ENCODE measurements at places on chromosomes 6 and 20.
A peak's percentile ranks its signal among the peaks of the same experiment; 100 is the strongest.

GRCh38 chr20:7848351-7848750 is 91.9 kb downstream of the HAO1 start:
- DNase-seq: no peak

GRCh38 chr6:127630800-127631199 is 53.8 kb downstream of the C6orf58 start:
- DNase-seq: no peak

- peak; percentile 54 for DNase-seq
Measured at GRCh38 chr20:50121858-50122271, 8.9 kb upstream of the UBE2V1 start.

DNA sequence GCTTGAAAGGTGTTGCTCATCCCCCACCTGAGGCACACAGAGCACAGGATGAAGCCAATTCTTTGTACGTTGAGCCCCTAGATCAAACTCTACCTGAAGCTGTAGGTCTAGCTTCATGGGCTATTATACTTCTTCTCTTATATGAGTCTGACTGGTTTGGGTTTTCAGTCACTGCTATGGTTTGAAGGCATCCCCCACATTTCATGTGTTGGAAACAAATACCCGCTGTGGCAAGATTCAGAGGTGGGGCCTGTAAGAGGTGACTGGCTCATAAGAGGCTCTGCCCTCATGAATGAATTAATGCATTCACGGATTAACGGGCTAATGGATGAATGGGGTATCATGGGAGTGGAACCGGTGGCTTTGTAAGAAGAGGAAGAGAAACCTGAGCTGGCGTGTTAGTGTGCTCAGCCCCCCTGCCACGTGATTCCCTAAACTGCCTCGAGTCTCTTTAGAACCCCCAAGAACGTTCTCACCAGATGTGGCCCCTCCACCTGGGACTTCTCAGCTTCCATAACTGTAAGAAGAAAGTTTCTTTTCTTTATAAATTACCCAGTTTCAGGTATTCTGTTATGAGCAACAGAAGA is 39.2 kb downstream of the PREX1 start:
- DNase-seq: no peak

DNA sequence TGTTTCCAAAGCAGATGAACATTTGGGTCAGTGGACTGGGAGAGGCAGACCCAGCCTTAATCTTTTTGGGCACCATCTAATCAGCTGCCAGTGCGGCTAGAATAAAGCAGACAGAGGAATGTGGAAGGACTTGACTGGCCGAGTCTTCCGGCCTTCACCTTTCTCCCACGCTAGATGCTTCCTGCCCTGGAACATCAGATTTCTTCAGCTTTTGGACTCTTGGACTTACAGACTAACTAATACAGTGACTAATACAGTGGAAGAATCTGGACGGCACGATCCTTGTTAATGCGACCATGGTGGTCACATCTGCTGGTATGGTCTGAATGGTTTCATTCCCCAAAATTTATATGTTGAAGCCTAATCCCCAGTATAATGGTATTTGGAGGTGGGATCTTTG is 122.6 kb upstream of the NXT1 start:
- DNase-seq: no peak

DNA sequence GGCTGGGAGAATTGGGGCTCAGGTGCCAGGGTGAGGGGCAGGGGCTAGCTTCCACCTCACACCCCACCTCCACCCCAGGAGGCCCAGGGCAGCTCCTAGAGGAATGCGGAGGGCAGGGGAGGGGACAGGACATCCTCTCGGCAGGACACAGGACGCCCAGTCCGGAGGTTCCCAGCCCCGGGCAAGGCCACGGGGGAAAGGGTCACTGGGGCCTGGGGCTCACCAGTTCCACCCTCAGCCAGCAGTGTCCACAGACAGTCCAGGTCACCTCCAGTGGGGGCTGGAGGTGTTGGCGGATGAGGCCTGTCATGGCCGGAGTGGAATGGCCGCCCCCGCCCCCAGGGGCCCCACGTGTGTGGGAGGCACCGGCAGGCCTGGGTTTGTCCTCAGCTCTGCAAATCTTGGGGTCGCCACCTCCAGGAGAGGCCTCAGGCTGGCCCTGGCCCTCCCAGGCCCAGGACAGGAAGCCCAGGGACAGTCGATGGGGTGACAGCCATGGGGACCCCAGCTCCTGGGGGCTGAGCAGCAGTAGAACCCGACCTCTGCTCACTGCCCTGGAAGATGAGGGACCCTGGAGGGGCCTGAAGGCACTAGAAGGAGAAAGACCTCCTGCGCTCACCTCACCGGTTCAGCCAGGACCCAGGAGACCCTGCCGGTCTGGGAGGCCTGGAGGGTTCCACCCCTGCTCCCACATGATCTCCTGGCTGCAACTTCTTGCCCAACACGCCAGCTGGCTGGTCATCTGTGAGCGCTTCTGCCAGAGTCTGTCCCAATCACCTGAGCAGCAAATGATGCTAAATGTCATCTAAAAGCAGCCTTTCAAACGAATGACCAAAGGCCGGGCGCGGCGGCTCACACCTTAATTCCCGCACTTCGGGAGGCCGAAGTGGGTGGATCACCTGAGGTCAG is 13.0 kb upstream of the ABHD16B start:
- DNase-seq: peak; percentile 93

DNA sequence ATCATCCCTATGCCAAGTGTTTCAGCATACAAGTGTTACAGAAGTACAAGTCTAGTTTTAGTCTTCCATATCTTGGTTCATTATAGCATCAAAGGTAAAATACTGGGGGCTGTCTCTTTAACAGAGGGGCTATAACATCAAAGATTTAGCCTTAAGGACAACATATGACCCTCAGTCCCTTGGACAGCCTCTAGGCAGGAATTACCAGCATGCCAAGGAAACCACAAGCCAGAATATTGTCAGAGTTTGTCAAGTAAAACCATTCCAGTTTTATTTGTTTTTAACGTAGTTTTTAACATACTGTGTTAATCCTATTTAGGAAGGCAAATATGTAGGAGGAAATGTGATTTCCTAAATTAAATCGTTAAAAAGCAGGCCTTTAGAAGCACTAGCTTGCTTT is 18.6 kb downstream of the ZKSCAN8 start:
- DNase-seq: no peak

GRCh38 chr20:52270001-52270606 is 78.5 kb upstream of the ZFP64 start:
- no peak for DNase-seq

DNA sequence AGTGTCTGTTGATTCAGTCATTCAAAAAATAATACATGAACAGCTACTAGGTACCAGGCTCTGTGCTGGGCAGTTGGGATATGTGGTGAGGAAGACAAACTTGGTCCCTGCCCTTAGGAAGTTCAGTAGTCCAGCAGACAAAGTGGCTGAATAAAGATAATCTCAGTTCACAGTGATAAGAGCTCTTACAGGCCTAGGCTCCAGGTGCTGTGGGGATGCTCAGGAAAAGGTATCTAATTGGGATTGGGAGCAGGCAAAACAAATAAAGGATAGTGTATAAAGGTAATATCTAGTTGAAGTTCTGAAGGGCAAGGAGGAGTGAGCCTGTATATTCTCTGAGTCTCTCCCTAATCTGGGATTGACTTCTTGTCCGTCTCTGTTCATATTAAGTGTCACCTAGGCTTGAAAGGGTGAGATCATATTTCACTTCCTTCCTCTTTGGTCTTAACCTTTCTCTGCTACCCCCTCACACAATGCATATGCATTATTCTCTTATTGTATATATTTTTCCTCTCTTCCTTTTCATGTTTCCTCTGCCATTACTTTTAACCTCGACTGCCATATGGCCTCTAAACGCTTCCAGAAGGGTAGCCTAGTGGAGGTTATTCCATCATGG is 13.5 kb downstream of the PTPN1 start:
- peak; percentile 31 for DNase-seq

DNA sequence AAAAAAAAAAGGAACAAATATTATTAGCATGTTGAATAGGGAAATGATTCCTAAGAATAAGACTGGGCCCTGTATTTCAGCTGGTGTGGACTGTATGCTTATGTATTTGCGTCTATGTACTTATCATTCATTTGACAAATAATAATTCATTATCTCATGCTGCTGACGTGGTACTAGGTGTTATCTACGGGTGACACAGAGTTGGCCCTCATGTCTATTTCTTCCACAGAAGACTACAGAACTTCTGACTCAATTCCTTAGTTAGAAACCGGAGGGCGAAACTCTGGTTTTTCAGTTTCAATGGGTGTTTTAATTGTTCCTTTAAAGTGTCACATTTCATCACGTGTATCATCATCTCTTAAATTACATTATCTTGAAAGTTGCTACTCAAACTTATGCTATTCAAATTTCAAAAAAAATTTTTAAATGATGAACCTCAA is 305.9 kb downstream of the CLIC5 start:
- DNase-seq: no peak

DNA sequence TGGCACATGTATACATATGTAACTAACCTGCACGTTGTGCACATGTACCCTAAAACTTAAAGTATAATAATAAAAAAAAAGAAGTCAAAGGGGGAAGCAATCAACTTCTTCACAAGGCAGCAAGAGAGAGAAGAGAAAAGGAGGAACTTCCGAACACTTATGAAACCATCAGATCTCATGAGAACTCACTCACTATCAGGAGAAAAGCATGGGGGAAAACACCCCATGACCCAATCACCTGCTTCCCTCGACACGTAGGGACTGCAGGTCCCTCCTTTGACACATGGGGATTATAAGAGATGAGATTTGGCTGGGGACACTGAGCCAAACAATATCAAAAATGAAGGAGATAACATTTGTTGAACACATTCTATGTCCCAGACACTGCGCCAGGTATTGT is 94.8 kb upstream of the PHACTR1 start:
- DNase-seq: no peak

GRCh38 chr20:380763-381580 is 412 bp downstream of the TRIB3 start:
- peak; percentile 44 for DNase-seq

DNA sequence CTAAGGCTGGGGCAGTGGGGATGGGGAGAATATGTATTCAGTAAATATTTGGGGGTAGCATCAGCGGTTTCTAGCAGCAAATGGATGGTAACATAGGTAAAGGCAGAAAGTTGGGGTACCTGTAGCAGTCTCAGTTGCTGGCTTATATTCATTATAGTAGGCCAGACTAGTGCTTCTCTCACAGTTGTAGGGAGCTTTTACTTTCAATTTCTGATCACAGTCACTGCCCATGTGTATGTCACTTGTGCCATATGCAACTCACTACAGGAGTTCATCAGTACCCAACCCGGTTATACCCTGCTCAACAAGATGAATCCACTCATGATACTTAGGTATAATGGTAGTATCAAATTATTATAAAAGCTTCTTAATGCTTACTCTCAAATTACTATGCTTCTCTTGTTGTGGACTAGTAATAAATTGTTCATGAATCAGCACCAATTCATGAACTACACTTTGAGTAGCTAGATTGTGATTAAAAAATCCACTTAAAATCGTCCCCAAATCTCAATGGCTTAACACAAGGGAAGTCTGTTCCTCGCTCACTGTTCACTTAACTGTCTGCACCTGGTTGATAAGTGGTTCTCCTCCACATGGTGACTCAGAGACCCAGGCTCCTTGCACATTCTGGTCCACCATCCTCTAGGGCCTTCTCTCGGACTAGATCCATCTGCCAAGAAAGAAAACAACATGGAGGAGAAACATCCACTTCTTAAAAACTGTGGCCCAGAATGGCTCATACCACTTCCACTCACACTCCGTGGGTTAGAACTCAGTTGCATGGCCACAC is 31.3 kb upstream of the MYLIP start:
- no peak for DNase-seq

- DNase-seq: no peak
Measured at GRCh38 chr20:33660685-33661058, 1.5 kb upstream of the C20orf144 start.

DNA sequence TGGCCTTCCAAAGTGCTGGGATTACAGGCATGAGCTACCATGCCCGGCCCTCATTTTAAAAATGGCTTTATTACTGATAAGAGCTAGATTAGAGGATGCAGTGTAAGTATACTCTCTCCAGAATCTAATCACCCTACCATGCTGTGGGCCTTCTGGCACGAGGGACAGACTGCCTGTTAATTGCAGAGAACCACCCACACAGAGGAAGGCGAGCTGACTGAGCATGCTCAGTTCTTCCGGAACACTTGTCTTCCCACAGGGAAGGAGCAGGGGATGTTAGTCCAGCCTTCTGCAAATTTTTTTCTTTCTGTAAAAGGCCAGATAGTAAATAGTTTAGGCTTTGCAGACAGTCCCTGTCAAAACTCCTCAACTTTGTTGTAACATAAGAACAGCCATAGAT is 48.9 kb downstream of the ALDH5A1 start:
- no peak for DNase-seq

DNA sequence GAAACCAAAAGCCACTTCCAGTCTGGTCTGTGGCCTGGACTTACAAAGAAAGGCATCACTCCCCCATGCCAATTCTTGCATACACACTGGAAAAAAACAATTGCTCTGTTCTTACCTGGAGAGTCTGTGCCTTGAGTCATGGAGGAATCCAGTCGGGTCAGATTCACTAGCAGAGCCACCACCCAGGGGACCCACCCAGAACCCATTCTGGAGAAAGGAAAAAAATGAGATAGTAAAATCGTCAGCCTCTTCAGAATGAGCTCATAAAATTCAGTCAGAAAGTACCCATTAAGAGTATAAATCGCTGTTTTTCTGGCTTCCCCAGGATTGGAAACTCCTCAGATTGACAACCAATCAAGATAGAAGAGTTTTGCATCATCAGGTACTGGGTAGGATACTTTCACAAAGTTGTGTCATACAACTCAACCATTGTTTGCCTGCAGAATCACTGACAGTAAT is at the start of gene HLA-DOB:
HLA-DOB (minus strand) TSS at position 257 of the 459 bp plus-strand sequence; CDS start at position 206, 51 bp downstream.
- peak; percentile 8 for DNase-seq

- no peak for DNase-seq
Measured at GRCh38 chr20:59324521-59325141, 24.2 kb downstream of the EDN3 start.

DNA sequence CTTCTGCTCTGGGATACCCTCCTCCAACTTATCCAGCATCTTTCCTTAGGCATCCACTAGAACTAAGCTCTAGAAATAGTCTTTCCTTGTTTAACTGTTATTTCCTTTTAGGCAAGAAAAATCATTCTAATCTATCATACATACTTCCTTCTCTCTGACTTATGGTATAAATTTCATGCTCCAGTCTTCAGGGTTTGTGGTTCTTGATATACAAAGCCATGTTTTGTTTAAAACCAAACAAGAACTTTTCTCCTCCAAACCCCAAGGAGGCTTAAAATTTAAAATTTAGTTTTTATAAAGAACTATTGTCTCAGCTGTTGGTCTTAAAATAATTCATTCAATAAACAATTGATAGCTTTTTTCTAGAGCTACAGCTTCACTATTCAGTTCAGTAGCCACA is 77.2 kb downstream of the CD164 start:
- DNase-seq: no peak

- no peak for DNase-seq
Measured at GRCh38 chr20:63891061-63892002, 3.6 kb upstream of the DNAJC5 start.

- no peak for DNase-seq
Measured at GRCh38 chr20:60453388-60454246, 495.4 kb downstream of the CDH26 start.

- DNase-seq: no peak
Measured at GRCh38 chr6:143973097-143973966, 34.7 kb downstream of the PLAGL1 start.
